ENCODE measurements at places on chromosomes 11 and 22.

GRCh38 chr11:12846786-12847615, 162.1 kb upstream of the RASSF10 start:
- DNase-seq: no peak

DNA sequence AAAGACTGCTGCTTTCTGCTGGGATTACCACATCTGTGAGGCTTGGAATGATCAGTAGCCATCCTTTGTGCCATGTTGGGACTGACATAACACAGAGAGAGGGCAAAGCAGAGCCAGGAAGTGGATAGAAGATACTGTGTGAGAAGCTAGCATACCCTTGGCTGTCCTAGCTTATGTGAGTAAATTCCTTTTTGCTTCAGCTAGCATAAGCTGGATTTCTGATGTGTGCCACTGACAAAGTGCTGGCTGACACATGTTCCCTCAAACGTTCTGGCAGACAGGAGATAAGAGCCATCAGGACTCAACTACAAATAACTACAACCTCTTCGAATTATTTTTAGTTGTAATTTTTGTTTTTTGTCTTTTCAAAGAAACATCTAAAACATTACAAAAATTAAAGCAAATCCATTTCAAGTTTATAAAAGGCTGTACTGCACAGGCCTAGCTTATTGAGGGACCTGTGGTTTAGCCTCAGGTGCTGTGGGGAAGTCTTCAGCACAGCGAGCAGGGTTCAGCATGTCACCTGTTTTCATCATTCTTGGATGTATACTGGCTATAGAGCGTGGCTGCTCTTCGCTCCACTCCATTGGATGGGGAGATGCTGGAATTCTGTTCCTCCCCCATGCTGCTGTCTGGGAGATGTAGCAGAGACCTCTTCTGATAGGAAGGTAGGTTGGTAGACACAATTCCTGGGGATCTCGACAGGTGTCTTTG, 120.9 kb downstream of the SWAP70 start:
- no peak for DNase-seq

- no peak for DNase-seq
These were observed 82.6 kb upstream of the CSNK2A3 start for GRCh38 chr11:11435635-11436034.

GRCh38 chr11:28152743-28153142, 44.6 kb downstream of the METTL15 start:
- no peak for DNase-seq

DNA sequence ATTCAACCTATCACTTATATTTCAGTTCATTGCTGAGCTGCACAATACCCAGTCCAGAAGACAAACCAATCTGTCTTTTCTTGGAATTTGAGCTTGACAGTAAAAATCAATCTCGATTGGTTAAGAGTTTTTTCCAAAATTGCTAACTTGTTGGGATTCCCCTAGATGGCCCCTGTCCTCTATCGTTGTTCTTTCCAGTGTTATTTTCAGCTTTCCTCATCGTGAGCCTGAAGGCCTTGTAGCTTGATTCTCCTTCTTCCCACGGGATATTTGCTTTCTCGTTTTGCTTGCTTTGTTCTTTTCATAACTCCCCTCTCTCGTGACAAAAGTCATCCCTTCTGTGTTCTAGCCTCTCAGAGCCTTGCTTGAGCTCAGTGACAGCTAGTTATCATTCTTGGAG, 3.1 kb downstream of the OR8B8 start:
- DNase-seq: no peak

GRCh38 chr11:68002938-68003845, 705 bp downstream of the UNC93B1 start:
- peak; percentile 25 for DNase-seq

DNA sequence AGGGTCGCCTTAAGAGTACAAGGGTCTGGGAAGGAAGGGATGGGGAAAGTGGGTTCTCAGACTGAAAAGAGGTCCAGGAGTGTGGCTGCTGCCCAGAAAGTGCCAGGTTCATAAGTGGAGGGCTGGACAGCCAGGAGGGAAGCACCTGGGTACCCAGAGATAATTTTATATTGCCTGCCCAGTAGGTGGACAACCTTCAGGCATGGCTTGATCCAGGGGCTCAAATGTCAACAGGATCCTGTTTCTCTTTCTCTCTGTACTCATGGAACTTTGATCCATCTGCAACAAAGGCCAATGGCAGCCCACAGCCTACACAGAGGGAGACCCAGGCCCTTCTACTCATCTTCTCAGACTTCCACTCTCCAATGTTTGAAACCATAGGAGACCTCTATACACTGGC, 80.5 kb upstream of the GRK3 start:
- no peak for DNase-seq

DNA sequence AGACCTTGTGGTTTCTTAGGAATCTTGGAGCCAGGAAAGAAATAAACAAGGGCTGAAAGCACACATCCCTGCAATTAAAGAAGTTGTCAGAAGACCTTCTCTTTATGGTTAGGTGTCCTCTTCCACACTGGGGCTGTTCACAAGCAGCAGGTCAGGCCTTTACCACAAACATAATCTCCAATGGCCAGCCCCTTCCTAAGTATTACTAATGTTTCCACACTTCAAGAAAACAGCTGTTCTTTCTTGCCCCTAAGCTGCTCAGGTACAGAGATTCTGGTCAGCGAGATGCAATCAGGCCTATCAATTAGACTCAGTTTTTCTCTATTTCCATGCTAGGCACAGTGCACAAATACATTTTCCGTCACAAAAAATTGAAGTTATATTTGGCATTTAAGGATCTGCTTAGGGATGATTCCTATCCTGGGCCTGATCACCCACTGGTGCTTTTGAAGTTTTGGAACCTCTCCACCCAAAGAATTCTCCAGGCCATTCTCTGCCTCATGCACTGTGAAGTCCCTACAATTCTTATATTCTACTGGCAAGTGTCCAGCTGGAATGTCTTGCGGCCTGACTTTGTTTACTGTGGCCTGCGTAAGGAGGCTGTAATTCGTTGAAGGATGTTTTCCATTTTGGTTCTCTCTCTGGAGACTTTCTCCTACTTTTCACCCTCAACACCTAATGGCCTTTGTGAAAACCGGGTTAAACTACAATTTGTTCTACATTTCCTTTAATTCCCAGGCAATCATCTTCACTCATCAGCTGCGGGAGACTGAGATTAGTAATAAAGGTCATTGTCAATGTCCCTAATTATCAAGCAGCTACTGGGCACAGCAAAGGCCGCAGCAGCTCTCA, 5.1 kb downstream of the PRAME start:
- no peak for DNase-seq

DNA sequence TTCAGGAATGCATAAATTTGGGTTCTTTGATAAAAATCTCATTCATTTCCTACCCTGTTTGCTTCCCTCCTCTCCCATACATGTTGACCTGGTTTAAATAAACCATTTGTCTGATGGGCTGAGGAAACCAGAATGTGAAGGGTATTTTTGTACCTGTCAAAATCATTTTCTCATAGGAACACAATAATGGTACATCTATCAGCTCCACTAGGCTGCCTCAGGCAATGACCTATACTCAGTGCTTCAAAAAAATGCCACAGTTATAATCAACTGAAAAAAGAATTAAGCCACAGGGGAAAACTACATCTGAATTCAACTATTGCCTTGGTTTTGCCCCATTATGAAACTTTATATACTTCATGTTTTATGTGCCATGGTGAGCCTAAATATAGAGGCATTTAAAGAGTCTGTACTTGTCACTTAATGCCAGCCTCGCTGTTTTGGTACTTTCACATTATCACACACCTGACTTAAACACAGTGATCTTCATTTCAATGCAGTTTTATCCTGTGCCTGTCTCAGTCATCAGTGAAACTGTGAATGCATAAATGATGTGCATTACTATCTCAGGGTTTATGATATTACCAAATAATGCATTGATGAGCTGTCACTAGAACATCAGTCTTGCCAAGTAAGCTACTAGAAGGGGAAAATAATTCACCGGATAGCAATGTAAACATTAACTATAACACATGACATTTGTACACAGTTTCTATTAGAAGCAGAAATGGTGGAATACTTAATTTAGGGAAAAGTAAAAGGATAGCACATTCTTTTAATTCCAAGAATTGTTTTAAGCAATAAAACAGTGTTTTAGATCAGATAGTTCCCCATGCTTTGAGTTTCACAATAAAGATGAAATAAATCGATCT, 92.7 kb downstream of the MSANTD4 start:
- no peak for DNase-seq

DNA sequence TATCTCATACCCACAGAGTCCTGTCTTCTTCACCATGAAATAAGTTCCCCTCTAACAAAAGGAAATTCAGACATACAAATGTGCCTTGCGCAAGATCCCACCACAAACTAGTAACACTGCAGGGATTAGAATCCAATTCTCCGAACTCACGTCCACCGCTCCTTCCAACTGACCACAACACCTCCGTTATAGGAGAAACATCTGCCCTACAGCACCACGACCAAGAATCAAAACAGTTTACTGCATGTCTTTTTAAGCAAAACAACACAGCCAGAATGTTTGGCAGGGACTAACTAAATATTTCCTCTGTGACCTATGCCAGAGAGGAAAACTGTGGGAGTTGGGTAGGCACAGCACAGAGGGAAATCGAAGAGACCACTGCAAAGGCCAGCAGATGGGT, 72.7 kb upstream of the AKIP1 start:
- DNase-seq: no peak

GRCh38 chr22:21928048-21928447, 24.6 kb downstream of the PPM1F start:
- DNase-seq: no peak

- DNase-seq: no peak
These were observed 88.3 kb downstream of the EFCAB6 start for GRCh38 chr22:43723816-43724215.

DNA sequence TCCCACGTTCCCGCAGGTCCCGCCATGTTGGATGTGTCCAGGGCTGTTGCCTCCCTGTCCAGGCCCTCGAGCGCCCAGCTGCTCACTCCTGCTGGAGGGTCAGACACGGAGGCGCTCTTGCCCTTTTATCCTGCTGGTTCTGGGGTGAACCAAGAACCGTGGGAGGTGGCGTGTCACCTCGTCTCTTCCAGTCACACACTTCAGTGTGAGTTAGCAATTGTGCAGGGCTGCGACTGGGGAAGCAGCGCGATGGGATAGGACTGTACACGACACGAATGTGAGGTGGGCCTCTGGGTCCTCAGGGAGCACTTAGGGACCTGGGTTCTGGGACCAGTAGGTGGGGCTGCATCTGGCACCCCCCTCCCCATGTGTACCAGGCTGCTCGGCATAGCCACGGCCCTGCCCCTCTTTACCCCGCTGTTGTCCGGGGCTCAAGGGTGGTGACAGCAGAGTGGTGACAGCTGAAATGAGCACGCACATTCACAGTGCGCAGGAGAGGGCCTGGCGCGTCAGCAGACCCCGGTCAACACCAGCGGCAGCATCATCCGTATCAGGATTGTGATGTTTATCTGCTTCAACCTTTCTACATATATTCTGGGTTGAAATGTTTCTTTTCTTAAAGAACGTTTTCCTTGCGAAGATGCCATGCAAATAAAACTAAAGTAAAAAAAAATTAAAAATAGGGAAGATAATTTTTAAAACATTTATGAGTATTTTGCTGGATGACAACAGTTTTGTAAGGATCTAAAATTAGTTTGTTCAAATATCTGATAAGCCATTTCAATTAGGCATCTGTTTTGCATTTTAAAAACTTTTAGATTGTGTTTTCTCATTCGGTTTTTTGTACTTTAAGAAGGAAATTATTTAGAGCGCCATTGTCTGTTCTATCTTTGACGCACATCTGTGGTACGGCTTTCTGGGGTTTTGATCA, 210.7 kb downstream of the TBC1D22A start:
- no peak for DNase-seq

DNA sequence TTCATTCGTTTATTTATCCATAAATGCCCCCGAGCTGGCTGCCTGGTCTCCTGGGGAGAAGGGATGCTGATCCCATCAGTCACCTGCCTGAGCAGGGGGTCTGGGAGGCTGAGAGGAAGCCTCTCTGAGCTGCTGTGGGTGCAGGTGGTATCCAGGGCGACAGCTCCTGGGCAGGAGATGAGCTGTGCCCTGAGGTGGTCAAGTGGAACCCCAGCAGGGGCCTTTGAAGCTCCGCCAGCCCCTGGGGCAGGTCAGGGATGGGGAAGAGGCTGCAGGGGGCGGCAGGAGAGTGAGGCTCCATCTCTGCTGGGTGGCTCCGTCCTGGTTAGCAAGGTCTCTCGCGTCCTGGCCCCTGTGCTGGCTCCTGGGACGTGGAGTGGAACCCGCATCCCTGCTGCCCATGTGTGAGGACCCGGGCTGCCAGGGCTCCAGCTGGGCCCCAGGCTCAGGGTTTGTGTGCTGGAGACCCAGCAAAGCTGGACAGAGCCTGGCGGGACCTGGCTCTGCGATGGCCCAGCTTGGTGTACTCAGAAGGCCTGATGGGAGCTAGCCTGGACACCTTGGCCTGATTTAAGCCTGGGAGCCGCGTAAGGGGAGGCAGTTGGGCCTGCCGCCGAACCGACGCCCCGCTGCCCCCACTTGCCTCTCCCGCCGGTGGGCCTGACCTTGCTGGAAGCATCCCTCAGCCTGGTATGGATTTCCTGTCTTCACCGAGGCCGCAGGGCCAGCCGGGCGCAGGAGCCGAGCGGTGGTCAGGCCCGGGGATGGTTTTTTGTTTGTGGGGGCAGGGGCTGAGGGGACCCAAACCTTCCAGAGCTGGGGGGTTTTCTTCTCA, 44.5 kb downstream of the RTN4R start:
- DNase-seq: no peak

DNA sequence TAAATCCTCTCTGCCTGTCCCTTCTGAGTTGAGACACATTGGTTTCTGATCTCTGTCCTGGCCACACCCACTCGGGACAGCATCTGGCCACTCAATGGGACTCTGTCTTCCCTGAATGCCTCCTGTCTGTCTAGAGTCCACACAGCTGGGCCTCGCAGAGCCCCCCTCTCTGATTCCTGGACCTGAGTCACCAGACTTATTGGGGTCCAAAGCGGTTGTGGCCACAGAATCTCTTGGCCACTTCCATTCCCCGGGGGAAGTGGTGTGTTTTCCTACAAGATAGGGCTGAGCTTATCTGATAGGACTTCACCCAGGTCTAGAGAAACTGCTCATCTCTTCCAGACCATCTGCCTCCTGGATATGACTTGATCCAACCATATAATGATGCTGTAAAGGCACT, 57.4 kb upstream of the WNT11 start:
- DNase-seq: no peak

DNA sequence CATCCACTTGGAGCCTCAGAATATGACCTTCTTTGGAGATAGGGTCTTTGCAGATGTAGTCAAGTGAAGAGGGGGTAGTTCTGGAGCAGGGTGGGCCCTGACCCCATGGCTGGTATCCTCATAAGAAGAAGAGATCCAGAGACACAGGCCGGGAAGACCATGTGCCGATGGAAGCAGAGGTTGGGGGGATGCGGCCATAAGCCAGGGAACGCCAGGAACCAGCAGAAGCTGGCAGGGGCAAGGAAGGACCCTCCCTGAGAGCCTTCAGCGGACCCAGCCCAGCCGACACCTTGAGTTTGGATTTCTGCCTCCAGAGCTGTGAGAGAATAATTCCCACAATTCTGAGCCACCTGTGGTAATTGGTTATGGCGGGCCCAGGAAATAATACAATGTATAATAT, 26.1 kb upstream of the SMIM38 start:
- no peak for DNase-seq

- DNase-seq: no peak
These were observed 411.6 kb downstream of the DYNC2H1 start for GRCh38 chr11:103520792-103521191.

GRCh38 chr11:117509543-117509942, 181.9 kb downstream of the CEP164 start:
- no peak for DNase-seq

GRCh38 chr11:73963861-73964260, 13.0 kb downstream of the DNAJB13 start:
- no peak for DNase-seq

Measured in T-helper 22 cell (primary cell).